ENCODE measurements at places on chromosomes 16 and 17.

- no peak for DNase-seq
Observed at GRCh38 chr16:11392041-11392581, 46.9 kb downstream of the RMI2 start.

DNA sequence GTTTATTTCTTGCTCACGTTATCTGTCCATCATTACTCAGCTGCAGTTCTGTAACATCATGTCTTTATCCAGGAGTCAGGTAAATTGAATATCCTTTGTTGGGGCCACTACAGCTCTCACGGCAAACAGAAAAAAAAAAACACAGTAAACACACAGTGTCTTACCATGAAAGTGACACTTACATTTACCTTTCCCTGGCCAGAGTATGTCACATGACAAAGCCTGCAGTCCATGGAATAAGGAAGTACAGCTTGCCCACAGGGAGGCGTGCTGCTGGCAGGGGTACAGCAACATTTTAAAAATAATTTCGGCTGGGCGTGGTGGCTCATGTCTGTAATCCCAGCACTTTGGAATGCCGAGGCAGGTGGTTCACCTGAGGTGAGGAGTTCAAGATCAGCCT is 85.7 kb upstream of the HS3ST4 start:
- DNase-seq: no peak

GRCh38 chr17:17393976-17394375 is 82.8 kb upstream of the MED9 start:
- DNase-seq: no peak

DNA sequence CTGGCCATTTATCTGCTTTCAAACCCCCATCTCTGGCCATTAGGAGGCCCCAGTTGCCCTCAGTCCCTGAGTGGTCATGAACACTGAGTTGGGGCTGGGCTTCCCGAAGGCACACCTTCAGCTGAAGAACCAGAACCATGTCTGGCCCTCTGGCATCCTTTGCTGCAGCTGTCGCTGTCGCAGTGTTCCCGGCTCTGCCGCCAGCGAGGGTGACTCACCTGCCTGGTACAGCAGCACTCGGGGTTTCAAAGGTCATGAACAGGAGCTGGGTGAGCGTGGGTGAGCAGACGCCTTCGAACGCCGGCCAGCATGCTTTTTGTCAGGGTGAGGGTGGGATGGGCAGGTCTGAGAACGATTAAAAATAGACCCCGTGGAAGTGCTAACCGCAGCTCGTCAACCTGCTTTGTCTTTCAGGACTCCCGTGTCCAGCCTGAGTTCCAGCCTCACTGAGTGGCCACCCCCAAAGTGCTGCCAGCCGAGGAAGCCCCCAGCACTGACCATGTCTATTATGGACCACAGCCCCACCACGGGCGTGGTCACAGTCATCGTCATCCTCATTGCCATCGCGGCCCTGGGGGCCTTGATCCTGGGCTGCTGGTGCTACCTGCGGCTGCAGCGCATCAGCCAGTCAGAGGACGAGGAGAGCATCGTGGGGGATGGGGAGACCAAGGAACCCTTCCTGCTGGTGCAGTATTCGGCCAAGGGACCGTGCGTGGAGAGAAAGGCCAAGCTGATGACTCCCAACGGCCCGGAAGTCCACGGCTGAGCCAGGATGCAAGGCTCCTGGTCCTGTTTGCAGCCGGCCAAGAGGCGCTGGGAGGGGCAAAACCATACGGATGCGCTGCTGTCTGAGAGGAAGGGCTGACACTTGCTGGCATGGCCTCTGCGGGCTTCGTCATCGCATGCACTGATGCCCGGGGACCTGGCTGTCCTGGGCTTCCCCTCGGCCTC is 7.6 kb downstream of the SNN start:
- no peak for DNase-seq

DNA sequence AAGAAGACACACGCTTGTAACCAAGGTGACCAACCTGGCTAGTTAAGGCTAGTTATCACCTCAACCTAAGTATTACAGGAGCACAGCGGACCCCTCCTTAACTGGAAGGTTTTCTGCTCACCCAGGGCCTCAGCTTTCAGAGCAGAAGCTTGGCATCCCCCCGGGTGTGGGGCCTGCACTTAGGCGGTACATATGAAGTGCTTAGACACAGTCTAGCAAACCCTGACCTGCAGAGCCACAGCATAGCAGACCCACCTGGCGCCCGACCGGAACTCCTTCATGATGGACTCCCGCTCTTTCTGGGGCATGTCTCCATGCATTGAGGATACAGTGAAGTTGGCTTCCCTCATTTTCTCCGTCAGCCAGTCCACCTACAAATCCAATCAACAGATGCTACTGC is 9.8 kb downstream of the EIF4A3 start:
- DNase-seq: no peak

Data from coronary artery (tissue), 2 donors.